ENCODE measurements at places on chromosomes 6 and 20. TPM values are rescaled to one million over a fixed set of nuclear protein-coding genes. Genes with fewer than 3 reads are reported as not detected.

C4A gene
- total RNA-seq, result 2.3 TPM

MDC1 gene
- total RNA-seq, result 4.6 TPM

PSMA7 gene
- 601 TPM for total RNA-seq

C6orf58 gene
- total RNA-seq, result not detected

POM121L2 gene
- total RNA-seq, result not detected

TFAP2D gene
- total RNA-seq, result not detected

SYCP2L gene
- not detected for total RNA-seq

Measured in uterine smooth muscle cell (primary cell).